Left lung (tissue), 14 donors: ENCODE measurements at places on chromosomes 6 and 20.
A peak's percentile ranks its signal among the peaks of the same experiment; 100 is the strongest.

- no peaks in the 10 kb centered on the region for H3K27me3 ChIP-seq
- no peak for DNase-seq
- no peaks in the 10 kb centered on the region for H3K4me1 ChIP-seq
- H3K4me3 ChIP-seq, result no peak overlapping the region
- no peaks in the 10 kb centered on the region for H3K36me3 ChIP-seq
Measured at GRCh38 chr6:125688138-125688537, 61.3 kb upstream of the HEY2 start.

DNA sequence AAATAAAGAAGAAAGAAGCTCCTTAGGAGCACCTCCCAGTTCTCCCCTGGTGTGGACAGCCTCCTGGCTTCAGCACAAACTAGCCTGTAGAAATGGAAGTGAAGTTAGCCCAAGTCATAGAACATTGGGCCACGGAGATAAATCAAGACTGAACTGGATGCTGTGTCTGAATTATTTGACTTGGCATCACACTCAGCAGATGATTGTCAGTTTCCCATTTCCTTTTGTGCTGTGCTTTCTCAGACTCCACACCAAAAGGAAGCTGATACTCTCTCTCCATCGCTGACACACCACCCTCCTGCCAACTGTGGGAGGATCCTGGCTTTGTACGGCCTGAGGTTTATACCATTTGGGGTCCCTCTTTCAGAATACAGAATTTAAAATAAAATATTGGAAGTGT, 209.8 kb downstream of the TFAP2A start:
- H3K36me3 ChIP-seq, result no peaks in the 10 kb centered on the region
- no peak overlapping the region for H3K4me3 ChIP-seq
- H3K27me3 ChIP-seq, result no peaks in the 10 kb centered on the region
- no peak overlapping the region for H3K27ac ChIP-seq
- no peaks in the 10 kb centered on the region for H3K4me1 ChIP-seq
- DNase-seq, result no peak

DNA sequence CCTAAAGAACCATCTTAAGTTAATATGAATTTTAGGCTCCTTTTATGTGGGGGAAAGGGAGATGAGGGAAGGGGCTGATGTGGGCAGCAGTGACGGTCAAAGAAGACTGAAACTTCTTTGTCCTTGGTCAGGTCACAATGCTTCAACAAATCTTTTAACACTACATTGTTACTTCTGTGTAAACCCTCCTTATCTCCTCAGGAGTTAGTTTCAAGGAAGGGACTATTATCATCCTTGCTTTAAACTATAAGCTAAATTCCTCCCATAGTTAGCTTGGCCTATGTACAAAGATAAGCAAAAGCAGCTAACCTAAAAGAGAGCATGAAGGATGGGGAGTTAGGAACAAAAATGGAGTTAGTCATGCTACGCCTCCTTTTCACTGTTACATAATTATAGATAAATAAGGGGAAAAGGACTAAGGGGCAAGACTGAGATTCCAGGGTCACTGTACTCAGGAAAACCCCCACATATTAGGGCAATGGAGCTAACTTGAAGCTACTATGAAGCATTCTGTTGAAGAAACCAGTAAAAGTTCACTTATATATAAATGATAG, 172.7 kb upstream of the RUNX2 start:
- no peak for DNase-seq
- no peak overlapping the region for H3K27ac ChIP-seq
- no peak overlapping the region for H3K4me3 ChIP-seq
- H3K4me1 ChIP-seq, result no peaks in the 10 kb centered on the region
- no peaks in the 10 kb centered on the region for H3K36me3 ChIP-seq

DNA sequence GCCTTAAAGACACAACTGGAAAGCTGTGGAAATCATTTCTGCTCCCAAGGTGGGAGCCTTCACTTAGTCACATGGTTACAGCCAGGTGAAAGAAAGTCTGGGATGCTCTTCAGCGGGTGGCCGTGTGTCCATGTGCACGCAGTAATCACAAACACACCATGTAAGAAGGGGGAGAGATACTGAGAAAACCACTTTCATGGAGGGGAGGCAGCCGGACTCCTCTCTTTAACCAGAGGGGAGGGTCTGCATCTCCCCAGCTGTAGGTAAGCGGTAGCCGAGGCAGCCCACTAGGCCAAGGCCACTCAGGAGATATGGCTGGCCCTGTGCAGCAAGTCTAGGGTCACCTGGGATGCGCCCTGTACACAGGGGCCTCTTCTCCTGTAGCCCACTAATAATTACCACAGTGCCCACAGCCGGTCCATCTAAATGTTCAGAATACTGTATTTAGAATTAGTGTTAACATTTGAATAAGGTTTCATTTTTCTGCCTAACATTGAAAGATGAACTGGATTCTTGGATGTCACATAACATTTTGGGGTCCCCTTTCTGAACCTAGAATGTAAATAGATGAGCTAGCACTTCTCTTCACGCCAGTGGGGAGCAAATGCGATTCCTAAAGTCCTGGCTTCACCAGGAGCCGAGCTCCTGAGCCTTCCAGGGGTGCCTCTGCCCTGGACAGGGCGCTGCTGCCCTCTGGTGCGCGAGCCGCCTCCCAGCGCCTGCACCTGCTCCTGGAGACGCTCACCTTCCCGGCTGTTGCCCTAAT, 15.9 kb downstream of the GPR31 start:
- H3K27ac ChIP-seq, result no peak overlapping the region
- H3K36me3 ChIP-seq, result no peaks in the 10 kb centered on the region
- no peak for DNase-seq
- peaks cover 17% of the 10 kb centered on the region for H3K27me3 ChIP-seq
- H3K4me3 ChIP-seq, result no peak overlapping the region

DNA sequence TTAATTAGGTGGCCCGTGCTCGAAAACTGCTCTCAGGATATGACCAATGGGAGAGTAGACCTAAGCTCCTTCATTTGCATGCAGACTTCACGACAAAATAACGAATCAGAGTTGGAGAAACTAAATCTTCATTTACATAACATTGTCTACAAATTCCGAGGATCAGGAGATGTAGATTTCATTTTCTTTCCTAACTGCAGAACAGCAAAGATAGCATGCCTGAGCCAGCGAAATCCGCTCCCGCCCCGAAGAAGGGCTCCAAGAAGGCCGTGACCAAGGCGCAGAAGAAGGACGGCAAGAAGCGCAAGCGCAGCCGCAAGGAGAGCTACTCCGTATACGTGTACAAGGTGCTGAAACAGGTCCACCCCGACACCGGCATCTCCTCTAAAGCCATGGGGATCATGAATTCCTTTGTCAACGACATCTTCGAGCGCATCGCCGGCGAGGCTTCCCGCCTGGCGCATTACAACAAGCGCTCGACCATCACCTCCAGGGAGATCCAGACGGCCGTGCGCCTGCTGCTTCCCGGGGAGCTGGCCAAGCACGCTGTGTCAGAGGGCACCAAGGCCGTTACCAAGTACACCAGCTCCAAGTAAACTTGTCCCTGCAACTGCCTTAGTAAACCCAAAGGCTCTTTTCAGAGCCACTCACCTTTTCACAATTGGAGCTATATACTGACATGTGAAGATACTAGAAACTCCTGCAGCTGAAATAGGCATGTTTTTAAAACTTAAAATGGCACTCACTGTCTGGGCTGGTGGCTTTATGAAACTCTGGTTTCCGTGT, 96.5 kb downstream of the HFE start:
- peak overlapping the region; percentile 21 for H3K4me3 ChIP-seq
- H3K27ac ChIP-seq, result peak overlapping the region; percentile 75
- DNase-seq, result peak; percentile 90

GRCh38 chr6:81774542-81774941, 22.1 kb upstream of the TENT5A start:
- no peak overlapping the region for H3K27ac ChIP-seq
- H3K4me1 ChIP-seq, result no peaks in the 10 kb centered on the region
- no peak overlapping the region for H3K4me3 ChIP-seq
